ENCODE measurements at places on chromosomes 4 and X.

- DNase-seq = no peak
These were observed 65.7 kb downstream of the IL21 start for GRCh38 chr4:122555216-122555615.

DNA sequence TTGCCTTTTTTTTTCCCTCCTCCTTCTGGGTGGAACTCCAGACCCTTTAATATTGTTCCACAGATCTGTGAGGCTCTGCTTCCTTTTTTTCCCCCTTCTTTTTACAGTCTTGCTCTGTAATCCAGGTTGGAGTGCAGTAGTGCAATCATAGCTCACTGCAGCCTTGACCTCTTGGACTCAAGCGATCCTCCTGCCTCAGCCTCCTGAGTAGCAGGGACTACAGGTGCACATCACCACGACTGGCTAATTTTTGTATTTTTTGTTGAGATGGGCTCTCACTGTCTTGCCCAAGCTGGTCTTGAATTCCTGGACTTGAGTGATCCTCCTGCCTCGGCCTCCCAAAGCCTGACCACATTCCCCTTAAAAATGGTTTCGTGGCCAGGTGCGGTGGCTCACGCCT is 26.8 kb downstream of the NSD2 start:
- no peak for DNase-seq

DNA sequence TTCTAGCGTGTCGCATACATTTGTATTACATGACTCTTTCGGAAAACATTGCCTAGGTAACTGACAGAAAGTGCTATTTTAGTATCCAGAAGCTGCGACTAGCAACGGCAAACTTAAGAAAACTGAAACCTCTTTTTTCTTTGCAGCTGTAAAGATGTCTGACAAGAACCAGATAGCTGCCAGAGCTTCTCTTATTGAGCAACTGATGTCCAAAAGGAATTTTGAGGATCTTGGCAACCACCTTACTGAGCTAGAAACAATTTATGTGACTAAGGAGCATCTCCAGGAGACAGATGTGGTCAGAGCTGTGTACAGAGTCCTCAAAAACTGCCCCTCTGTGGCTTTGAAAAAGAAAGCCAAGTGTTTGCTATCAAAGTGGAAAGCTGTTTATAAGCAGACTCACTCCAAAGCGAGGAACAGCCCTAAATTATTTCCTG is 9.4 kb downstream of the TCEANC start:
- DNase-seq = peak; percentile 90

DNA sequence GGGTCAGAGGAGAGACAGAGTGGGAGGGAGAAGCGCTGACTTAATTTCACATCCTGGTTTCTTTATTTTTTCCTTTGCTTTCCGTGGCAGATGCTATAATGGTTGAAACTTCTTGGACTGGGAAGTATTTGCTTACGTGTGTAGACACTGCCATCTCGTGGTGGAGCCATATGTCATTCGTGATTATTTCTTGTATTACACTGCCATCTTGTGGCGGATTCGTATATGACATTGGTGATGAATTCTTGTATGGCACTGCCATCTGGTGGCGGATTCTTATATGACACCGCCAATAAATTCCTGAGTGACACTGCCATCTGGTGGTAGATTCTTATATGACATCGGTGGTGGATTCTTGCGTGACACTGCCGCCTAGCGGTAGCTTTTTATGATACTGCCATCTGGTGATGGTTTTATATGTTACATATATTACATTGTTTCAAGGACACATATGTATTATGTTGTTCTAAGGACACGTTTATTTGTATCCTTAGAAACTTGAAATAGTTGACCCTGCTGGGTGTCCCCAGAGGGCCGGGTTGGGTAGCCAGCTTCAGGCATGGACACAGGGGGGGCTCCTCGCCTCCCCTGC is 37.3 kb upstream of the CLCN4 start:
- DNase-seq = peak; percentile 66

- peak; percentile 55 for DNase-seq
These were observed 384.6 kb downstream of the STIM2 start for GRCh38 chr4:27245216-27245615.

DNA sequence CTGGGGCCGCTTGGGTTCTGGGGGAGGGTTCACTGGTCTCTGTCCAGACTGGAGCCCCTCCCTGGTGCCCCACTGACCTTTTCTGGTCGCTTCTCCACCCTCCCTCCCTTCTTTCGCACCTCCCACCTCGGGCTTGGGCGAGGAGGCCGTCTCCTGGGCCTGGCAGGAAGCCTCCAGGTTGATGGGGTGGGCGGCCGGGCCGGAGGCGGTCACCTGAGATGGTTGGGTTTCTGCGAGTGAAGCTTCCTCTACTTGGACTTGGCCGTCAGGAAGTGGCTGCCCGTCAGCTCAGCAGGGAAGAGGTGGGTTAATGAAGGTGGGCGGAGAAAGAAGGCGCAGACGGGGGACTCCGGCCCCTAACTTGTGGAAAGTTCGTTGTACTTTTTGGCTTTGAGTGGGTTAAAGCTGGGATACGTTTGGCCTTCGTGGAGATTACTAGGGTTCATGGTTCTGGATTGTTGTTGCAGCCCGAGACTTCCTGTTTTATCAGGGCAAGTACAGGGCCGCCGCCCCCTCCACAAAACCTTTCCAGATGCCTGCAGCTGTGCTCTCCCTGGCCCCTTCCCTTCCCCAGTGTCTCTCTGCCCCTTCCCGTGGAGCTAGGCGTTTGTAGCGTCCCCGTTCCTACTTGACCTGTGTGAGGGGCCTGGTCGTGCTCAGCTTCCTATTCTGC is 1.2 kb downstream of the AKAP17A start:
- DNase-seq = peak; percentile 70

GRCh38 chr4:22196551-22196950 is 248.0 kb upstream of the KCNIP4 start:
- DNase-seq = no peak

- peak; percentile 63 for DNase-seq
These were observed 19.2 kb upstream of the ATXN3L start for GRCh38 chrX:13338996-13339515.

DNA sequence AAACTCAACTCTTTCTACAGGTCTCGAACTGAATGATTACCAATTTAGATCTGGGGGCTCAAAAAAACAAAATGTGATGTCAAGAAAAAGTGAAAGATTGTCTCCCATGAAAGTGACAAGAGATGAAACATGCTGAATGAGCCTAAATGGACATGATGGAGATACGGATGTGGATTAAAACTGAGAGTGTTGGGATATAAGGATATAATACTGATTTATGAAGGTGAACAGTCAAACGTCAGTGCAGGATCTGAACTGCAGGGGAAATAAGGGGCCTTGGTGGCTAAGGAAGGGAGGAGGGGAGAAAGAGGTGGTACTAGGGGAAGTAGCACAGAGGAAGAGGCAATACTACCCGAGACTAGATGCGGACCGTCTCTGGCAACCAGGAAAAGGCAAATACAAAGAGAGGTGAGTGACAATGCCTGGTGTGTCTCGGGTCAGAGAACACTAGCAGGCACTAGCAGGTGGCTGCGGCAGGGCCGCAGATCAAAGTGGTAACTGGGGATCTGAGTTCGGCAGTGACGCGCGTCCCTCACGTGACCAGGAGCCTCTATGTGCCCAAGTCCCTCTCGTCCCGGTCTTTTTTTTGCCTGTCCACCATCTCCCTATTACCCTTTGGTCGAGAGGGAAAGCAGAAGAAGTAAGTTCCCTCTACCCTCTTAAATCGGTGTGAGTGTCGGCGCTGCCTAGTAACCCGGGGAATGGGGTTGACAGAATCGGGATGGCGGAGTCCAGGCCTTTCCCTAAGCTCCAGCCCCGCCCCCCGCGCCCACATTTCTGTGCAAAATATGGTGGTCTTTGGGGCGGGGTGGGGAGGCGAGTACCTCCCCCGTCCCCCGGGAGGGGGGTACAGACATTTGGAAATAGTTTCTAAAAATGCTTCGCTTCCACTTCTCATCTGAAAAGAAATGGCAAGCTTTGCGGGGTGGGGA is at the start of gene TCEAL1:
Gene TCEAL1 (plus strand): TSS at position 590 of the 932 bp plus-strand sequence. CDS start 942 bp downstream, outside the sequence.
- peak; percentile 56 for DNase-seq

DNA sequence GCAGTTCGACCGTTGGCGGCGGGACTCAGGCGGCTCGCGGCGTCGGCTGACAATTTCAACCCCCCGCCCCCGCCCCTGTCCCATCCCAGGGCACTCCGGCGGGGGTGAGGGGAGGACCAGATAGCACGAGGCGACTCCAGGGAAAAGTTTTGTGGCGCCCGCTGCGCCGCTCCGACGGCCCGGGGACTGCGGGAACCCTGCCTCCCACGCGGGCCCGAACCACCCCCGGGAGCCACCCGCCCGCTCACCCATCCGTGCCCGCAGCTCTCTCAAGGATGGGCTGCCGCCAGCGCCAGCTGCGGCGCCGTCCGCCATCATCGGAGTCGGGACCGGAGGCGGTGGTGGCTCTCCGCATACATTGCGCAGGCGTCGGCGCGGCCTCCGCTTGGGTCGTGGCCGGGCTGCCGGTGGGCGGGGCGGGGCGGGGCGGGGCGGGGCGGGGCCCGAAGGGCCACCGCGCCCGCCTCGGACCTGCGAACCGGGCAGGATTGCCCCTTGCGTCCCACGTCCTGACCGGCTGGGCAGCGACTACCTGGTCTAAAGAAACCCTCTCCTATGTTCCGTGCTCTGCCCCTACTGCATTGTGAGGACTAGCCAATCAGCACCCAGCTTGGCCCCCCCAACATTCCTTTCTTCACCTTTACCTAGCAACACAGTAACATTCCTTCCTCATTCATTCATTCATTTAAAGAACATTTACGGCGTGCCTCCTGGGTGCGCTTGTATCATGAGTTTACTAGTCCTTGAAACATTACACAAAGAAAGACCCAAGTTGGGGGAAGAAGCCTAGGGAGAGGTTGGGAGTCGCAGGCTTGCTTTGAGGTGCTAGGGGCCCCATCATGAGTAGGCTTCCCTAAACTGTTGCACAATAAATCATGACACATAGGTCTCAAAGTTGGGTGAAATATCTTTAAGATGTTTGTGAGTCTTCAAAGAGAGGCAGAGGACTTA is at the start of gene MAP7D3:
Gene MAP7D3 (minus strand): TSS at position 360 of the 951 bp plus-strand sequence. CDS start 42 bp downstream, at position 318.
- DNase-seq = peak; percentile 56

DNA sequence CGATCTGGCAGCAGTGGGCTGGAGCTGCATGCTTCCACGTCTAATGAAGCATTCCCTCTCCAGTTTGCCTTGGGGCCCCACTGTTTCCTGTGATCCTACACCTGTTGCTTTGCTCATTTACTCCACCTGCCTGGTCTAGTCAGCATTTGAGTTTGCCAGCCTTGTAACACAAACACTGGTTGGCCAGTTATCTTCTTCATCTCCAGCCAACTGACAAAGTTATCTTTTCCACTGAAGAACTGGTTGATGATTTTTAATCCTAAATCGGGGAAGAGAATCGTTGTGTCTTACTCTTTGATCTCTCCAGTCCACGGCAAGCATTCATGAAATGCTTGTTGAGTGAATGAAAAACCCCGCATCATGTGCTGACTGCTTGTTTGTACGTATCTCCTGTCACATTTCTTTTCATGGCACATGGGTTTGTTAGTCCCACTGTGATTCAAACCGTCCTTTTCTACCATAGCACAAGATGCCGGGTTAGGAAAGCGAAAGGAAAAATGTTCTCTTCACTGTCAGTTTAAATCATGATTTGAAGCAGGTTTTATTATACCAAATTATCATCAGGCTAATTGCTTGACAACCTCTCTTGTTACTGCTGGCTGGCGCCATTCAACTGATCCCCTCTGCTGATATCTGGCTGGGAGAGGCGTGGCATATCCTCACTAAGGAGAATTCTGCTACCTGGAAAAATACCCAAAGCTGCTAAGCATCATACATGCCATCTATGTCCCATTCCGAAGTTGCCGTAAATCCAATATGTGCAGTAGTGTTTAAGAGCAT is 144.8 kb downstream of the SHROOM3 start:
- DNase-seq = no peak

DNA sequence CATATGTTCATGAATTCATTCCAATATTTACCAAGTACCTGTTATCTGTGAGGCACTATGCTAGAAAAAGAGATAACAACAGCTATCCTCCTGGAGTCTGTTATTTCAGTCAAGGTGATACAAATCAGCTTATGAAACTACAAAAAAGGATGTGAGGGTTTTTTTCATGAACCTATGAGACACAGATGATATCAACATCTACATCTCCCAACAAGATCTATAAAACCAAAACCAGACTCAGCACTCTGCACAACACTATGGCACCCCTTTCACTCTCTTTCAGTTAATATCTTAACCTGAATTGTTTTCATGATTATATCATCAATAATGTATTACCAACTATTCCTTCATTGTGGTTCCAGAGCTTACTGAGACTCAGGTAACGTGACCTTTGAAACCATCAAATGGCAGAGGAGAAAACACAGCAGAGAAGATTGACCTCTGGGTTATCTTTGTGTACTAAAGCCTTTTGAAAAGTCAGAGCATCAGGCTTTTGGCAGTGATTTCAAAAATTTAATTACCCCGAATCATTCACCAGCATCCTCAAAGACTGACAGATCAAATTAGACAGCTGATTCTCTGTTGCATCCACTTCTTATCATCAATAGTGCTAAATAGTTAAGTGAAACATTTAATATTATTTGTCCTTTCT is 244.6 kb upstream of the FTHL17 start:
- DNase-seq = no peak

DNA sequence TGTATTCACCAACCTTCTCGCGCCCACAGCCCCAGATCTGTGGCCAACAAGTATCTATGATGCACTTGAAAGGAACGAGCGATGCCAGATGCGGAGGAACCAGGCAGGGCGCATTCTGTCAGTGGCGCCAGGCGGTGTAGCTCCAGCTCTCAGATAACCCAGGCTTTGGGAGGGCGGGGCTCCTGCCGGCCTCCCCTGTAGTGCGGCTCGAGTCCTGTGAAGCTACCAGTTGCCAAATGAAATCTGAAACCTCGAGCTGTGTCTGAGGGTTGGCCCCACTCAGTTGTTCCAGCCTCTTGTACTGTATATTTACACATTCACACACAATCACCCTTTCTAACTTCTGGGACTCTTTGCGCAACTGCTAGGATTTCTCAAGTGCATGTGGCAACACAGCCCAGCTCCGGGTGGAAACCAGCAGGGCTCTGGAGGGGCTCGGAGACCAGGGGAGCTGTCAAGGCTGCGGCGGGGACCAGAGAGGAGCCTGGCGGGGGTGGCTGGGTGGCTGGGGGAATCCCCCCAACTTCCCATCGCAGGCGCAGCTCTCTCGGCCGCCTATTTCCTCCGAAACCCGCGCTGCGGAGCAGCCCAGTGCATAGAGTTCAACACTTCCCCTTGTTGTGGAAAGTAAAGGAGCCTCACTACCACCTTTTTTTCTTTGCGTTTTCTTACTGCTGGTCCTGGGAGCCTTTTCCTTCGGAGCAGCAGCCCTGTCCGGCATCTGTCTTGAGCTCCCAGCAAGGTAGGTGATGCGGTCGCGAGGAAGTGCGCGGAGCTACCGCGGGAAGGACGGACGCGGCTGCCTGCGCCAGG is at the start of gene ARHGAP24:
Gene ARHGAP24 (plus strand): TSS at position 333 of the 813 bp plus-strand sequence.
- DNase-seq = peak; percentile 98

DNA sequence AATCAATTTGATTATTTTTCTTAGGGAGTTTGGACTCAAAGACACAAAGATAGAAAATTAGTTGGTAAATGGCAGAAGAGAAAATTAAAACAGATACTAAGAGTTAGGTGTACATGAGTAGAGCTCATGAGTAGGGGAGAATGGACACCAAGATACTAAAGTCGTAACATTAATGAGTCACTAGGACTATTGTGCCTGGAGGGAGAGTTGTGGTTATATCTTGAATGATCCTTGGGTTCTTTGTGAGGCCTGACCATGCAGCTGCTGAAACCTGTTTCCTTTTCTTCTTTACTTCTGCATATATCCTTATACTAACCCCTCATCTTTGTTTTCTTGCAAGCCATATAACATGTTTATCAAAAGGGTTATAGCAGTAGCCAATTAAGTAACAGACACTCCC is 532.8 kb downstream of the RPA4 start:
- DNase-seq = no peak
